ENCODE measurements at places on chromosomes 1 and 21.

DNA sequence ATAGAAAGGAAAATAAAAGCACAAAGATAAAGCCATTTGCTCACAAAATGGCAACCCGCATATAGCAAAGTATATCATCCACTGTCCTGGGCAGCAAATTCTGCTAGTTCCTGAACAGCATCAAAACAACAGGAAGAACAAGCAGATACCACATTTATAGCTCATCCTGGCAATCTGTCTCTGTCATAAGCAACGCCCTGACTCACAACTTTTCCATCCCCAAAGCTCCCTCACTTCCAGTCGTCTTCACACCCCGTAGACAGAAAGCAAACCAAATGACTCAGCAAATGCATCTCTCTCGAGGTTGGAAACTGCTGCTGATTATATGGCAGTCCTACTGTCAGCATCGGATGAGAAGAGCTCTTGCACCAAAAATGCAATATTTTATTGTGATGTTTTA is 65.8 kb downstream of the AK5 start:
- no peak for DNase-seq

DNA sequence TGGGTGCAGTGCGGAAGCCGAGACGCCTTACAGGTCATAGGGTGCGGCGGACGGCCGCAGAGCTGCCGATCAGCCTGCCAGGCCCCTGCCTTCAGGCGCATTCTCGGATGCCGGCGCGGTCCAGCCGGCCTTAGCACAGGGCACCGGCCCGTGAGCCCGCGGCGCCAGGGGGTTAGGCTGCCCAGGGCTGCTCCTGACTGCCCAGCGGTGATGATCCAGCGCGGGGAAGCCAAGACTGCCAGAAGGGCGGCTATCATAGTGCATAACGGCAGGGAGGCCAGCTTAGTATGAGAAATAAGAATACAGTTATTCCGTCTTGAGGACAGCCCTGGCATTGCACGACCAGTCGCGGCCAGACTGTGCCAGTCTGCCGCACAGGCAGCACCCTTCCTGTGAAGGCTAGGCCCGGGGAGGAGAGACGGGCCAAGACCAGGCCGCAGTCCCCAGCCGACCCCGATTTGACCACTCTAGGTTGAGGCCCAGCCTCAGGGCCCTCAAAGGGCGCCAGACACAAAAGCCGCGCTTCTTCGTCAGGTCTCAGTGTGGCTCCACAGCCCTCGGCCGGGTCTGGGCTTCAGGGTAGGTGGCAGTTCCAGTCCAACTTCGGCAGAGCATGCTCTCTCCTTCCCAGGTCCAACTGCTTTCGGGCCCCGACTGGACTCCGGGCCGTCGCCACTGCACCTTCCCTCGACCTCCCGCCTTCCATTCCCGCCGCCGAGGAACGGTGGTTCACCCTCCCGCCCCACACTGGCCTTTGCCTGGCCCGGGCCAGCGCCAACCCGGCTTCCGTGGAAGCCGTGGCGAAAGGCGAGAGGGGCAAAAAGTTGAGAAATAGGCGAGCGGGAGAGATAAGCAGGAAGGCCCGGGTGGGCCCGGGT is 829 bp downstream of the ALX3 start:
- DNase-seq, result no peak

DNA sequence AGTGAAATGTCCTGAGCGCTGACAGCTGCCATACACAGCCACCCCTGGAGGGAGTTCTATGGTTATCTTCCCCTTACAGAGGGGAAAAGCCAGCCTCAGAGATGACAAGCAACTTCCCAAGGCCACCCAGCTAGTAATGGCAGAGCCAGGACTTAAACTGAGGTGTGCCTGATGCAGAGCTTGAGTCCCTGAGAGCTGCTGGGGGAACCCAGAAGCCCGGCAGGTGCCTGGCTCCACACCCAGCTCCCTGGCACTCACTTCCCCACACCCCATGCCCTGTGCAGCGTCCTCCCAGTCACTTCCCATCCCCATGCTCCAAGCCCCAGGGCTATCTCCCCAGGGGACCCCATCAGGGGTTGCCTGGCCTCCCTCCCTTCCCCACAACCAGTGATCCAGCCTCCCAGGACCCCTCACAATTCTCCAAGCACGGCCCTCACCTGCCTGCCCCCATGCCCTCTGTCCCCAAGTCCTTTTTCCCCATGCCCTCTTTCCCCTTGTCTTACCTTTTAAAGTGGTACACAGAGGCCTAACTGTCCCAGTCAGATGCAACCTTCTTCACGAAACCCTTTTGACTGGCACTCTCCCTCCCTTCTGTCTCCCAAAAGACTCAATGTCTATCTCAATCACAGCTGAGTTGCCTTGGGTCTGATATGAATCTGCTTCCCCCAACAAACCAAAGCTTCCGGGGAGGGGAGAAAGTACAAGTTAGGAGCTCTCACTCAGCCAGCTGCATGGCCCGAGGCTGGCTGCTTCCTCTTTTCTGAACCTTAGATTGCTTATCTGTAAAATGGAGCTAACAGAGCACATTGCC is 39.8 kb upstream of the LRP8 start:
- DNase-seq, result no peak

DNA sequence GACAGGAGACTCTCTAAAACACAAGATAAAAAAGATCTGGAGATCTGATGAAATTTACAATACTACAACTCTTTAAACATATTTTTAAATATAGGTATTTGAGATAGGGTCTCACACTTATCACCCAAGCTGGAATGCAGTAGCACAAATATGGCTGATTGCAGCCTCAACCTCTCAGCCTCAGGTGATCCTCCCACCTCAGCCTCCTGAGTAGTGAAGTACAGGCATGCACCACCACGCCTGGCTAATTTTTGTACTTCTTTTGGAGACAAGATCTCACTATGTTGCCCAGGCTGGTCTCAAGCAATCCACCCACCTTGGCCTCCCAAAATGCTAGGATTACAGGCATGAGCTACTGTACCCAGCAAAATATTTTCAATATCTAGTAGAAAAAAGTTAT is 170.0 kb upstream of the NR5A2 start:
- no peak for DNase-seq

DNA sequence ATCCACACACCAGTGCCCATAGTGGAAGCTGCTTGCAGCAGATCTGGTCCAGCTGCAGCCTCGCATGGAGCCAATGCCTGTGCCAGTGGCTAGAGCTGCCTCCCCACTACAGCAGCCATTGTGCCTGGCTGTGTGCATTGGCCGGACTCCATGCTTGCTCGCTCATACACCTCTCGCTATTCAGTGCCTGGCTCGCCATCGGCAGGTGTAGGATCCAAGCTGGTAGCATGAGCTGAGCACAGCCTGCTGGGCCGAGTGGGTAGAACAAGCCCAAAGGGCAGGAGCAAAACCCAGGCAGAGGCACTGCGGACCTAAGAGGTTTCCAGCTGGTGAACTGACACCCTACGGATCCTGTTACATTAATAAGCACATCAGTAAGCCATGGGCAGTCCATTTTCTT is 1184.1 kb downstream of the AMY1C start:
- no peak for DNase-seq

DNA sequence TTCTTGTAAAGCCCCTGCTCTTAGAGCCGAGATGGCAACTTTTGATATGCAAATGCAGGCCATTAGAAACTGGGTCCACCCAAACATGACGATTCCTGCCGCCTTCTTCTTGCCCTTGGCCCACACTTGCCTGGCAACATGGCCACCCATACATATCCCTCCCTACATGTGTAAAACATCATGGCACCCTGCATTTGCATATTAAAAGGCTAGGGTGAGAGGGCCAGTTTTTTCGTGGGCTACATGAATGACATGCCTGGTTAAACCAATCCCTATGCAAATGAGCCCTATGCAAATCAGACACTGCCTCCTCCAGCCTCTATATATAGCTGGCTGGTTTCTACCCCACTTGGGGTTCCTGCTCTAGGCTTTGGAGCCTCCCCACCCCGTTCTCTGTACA is 18.8 kb downstream of the PLA2G2A start:
- no peak for DNase-seq

GRCh38 chr1:66444438-66445265 is 89.3 kb upstream of the SGIP1 start:
- no peak for DNase-seq

GRCh38 chr1:118902299-118902698 is 85.8 kb downstream of the TBX15 start:
- no peak for DNase-seq

GRCh38 chr1:219858980-219859379 is 69.4 kb downstream of the SLC30A10 start:
- no peak for DNase-seq

DNA sequence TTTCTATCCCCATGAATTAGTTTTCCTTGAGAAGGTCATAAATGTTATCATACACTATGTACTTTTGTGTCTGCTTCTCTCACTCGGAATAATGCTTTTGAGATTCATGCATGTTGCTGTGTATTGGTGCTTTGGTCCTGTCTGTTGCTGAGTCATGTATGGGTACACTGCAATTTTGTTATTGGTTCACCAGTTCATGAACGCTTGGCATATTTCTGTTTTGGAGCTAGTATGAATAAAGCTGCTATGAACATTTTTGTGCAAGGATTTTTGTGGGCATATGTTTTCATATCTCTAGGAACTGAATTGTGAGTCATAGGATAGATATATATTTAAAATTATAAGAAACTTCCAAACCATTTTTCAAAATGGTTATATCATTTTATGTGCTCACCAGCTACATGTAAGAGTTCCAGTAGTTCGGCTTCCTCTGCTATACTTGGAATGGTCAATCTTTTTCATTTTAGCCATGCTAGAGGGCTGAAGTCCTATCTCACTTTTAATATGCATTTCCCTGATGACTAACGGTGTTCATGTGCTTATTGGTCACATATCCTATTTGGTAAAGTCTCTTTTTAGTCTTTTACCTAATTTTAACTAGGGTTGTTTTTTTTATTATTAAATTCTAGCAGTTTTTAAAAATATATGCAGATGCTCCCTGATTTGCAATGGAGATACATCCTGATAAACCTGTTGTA is 38.2 kb downstream of the ETS2 start:
- no peak for DNase-seq

GRCh38 chr1:247448107-247448791 is 9.7 kb downstream of the OR2B11 start:
- DNase-seq, result peak; percentile 92

- no peak for DNase-seq
These were observed 28.9 kb downstream of the RNF2 start for GRCh38 chr1:185074307-185074706.

- DNase-seq, result no peak
These were observed 898 bp downstream of the C1orf174 start for GRCh38 chr1:3898994-3899753.

GRCh38 chr1:84271441-84272151 is 29.9 kb upstream of the SAMD13 start:
- no peak for DNase-seq

- DNase-seq, result no peak
These were observed 53.6 kb upstream of the IPO9 start for GRCh38 chr1:201775380-201775779.

DNA sequence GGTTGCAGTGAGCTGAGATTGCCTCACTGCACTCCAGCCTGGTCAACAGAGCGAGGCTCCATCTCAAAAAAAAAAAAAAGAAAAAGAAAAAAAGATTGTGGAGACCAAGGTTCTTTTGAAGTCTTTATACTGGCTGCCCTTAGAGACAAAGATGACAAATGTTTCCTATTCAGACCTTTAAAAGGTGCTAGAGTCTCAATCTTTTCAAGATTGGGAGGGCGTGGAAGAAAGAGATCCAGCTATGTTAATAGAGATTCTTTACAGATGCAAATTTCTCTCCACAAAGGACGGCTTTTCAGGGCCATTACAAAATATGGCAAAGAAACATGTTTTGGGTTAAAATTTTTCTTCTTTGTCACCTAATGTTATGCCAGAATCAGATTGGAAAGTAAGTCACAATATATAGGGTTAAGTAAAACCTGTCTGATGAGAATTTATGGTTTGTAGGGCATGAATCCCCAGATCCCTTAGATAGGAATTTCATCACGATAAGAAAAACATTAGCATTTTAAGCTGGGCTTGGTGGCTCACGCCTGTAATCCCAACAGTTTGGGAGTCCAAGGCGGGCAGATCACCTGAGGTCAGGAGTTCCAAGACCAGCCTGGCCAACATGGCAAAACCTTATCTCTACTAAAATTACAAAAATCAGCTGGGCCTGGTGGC is 13.0 kb upstream of the MORC3 start:
- DNase-seq, result no peak

Data from posterior cingulate gyrus (tissue), 11 donors.